ENCODE measurements at places on chromosomes 5 and 9. TPM values are rescaled to one million over a fixed set of nuclear protein-coding genes. Genes with fewer than 3 reads are reported as not detected.

GRM6 gene
- total RNA-seq = not detected

ADAMTS2 gene
- total RNA-seq = 0.27 TPM

FBP2 gene
- total RNA-seq = not detected

HSD17B3 gene
- not detected for total RNA-seq

DNA sequence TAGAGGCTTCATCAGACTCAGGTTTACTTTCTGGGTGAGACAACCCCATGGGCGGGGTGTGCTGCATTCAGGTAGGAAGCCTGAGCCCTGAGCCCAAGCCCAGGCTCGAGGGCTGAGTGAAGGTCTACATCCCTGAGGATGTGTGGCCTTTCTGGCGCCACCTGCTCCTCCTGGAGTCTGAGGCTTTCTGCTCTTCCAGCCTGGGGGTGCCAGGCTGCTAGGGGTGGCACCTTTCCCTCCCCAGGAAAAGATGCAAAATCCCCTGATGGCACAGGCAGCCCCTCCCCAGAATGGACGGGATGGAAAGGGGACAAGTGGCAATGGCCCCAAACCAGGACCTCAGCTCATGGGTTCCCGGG lies 44.4 kb upstream of the PRRC2B start:
- DNase-seq = no peak

Measured in hematopoietic multipotent progenitor cell (in vitro differentiated cells).